ENCODE measurements at places on chromosomes 3 and 15.

DNA sequence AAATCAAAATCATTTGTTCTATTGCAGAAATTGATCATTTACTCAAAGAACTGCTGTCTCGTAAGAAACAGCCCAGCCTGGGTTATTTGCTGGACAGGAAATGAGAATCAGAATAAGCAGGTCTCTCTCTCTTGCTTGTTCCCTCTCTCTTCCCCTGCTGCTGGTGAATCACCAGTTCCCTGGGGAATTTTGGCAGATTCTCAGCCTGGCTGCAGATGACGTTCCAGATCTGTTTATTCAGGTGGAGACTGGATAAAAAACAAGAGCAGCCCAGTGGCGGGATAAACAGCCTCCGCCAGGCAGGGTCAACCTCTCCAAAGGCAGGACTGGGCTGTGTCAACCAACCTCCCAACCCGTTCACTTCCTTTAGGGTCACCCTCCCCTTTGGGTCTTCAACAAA, 72.1 kb downstream of the LRIG1 start:
- DNase-seq, result peak; percentile 89

- no peak for DNase-seq
Measured at GRCh38 chr3:132342610-132343009, 25.4 kb downstream of the ACP3 start.

- no peak for DNase-seq
Measured at GRCh38 chr3:153373606-153374005, 211.6 kb downstream of the RAP2B start.

DNA sequence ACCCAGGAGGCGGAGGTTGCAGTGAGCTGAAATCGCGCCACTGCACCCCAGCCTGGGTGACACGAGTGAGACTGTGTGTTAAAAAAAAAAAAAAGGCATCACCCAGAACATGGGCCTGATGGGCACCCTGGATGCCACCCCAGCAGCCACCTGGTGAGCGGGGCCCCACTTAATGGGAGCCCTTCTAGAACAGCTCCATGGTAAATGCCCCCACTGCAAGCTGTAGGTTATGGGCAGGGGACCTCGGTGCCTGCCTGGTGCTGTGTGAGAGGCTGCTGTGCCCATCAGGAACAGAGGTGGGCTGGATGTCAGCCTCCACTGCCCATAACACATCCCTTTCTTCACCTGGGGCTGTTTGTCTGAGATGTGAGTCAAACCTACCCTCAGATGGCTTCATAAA, 156.2 kb upstream of the MEF2A start:
- DNase-seq, result no peak

DNA sequence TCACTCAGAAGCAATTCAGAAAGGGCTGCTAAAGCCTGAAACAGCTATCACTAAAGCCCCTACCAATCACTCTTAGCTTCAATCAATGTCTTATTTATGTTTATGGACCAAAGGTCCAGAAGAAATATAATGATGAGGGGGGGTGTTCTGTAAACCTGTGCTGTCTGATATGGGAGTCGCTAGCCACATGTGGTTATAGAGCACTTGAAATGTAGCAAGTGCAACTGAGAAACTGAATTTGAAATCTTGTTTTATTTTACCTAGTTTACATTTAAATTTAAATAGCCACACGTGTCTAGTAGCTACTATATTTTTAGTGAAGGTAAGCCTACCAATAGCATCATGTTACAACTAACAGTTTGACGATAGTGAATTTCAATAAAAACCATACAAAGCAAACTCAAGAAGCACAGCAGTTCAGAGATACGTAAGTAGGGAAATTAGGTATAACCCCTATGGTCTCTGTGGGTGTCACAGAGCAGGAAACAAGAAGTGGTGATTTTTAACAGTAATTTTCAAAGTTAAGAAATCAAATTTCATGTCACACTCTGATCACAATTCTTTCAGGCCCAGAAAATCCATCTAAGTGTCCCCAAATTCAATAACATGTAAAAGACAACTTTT, 3.6 kb downstream of the POU1F1 start:
- DNase-seq, result no peak

GRCh38 chr3:26614006-26614685, 8.4 kb upstream of the LRRC3B start:
- DNase-seq, result no peak

- no peak for DNase-seq
Measured at GRCh38 chr15:99275061-99275460, 23.8 kb downstream of the LRRC28 start.

- no peak for DNase-seq
Measured at GRCh38 chr3:122100591-122101463, 45.7 kb downstream of the CD86 start.

- no peak for DNase-seq
Measured at GRCh38 chr15:52397118-52397517, 101.5 kb upstream of the MYO5C start.

- DNase-seq, result no peak
Measured at GRCh38 chr3:144287001-144287400, 315.4 kb downstream of the DIPK2A start.

DNA sequence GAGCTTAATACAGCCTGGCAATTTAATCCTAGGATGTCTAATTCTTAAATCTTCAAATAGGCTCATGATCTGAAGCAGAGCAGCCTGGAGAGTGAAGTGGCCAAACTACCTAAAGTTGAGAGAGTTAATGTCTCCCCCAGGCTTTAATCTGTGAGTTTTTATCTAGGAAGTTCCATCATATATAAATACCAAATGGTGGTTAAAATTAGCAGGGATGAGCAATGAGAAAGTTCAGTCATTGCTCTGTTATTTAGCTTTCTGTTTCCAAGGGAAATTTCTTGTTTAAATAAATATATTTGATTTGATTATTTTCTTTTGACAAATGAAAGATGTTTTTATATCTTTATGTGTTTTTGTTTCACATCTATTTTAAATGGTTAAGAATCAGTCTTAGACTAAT, 274.4 kb upstream of the UMPS start:
- DNase-seq, result no peak

DNA sequence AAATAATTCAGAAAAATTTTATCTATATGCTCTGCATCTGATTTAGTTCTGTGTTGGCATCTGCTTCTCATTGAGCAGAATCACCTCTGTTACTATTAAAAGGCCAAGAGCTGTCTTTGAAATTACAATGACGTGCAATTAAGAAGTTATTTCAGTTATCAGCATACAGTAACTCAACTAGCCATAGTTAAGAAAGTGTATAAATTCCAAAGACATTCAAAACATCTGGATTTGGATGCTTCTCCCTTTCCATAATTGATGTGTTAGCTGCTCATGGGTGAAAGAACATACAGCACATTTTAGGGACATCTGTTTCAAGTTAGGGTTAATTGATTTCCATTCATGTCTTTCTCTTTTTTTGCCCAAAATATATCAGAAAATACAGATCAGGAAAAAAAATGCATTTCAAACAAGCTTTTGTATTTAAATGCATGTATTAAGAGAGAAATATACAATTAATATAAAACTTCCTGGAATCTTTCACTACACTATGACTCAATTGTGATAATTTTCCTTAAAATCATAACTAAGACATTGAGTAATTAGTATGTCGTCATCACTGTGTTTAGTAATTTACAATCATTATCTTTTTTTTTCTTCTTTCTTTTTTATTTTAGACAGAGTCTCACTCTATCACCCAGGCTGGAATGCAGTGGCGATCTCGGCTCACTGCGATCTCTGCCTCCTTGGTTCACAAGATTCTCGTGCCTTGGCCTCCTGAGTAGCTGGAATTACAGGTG, 82.7 kb upstream of the MBNL1 start:
- no peak for DNase-seq

DNA sequence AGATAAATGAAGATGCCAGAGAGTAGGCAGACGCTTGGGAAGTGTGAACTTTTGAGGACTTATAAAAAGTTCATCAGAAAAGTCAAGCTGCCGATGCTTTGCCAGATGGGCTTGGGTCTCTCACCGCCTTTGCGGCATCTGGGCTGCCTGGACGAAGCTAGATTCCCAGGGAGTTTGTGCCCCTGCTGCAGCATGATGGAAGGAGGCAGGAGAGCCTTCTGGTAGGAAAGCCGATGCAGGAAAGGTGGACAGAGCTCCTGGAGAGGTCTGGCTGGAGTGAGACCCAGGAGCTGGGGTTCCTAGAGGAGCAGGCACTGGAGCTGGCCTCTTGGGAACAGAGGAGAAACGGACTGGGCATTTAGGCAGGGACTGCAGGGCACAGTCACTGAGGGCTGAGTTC, 51.9 kb upstream of the ATP2B2 start:
- no peak for DNase-seq

DNA sequence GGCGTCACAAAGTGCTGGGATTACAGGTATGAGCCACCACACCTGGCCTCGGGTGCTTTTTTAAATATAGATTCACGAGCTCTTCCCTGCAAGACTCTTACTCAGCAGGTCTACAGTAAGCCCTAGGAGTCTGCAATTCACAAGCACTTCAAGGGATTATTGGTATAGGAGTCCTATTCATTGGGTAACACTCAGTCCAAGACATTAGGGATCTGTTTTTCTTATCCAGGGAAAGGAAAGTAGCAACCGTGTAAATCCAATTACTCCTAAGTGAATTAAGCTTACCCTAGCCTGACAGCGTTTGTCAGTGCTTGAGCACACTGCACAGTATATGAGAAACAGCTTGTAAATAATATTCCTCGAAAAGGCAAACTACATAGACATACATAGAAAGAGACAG, 109.9 kb downstream of the SENP2 start:
- DNase-seq, result no peak

DNA sequence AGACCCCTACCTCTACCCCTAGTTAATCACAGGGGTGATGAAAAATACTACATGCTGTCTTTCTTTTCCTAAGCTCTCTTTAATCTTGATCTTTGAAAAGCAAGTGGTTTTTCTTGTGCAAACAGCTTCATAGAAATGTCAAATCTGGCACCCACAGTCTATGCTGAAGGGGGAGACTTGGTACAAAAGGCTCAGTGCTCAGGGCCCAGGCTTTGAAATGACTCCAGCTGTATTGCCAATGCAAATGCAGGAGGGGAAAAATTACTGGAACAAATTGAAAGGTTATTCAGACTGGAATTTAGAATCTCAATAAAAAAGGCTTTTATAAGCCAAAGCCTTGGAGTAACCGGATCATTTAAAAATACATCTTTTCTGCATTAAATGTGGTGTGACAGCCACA, 223.9 kb downstream of the LRTM1 start:
- DNase-seq, result no peak

- DNase-seq, result no peak
Measured at GRCh38 chr15:92304223-92304975, 89.3 kb upstream of the ST8SIA2 start.

GRCh38 chr3:172137287-172138192, 98.2 kb downstream of the FNDC3B start:
- no peak for DNase-seq

GRCh38 chr3:13268961-13269441, 151.1 kb downstream of the NUP210 start:
- DNase-seq, result no peak

DNA sequence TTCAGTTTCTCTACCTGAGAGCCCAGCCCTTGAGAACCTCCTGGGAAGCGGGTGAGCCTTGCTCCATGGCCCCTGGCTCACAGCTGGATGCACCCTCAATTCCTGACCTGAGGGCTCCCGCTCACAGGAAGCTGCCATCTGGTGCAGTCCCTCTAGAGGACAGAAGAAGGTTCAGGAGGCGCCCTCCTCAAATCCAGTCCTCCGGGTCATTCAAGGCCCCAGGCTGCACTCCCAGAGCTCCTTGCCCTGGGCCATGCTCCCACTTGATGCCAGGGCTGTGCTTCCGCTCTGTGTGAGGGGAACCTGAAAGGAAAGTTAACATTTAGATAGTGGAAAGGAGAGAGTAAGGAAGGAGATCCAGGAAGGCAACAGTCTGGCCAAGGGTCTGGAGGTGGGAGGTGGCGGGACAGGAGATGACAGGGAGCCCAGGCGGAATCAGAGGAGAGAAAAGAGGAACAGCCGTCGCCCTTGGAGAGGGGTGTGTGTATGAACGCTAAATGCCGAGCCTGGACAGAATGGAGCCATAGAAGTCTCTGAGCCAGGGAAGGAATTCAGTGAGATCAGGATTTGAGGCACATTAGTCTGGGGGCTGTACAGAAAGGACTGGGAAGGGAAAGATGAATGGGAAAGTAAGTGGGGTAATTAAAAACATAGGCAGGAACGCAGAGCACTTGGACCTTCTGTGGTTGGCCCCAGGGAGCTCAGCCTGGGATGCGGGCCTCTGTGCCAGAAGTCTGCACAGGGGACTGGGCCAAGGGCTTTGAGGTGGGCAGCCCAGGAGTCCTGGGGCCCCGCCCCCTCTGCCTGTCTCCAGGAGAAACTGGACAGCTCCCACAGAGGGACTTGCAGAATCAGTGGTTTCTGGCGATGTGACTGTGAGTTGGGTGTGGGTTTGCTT, 26.1 kb downstream of the TBC1D21 start:
- DNase-seq, result no peak

- DNase-seq, result no peak
Measured at GRCh38 chr3:14428087-14429033, 26.0 kb downstream of the SLC6A6 start.

GRCh38 chr3:11820531-11821041, 26.1 kb downstream of the TAMM41 start:
- no peak for DNase-seq

GRCh38 chr3:179606534-179607085, 2.0 kb downstream of the NDUFB5 start:
- no peak for DNase-seq

GRCh38 chr15:65986416-65986815, 117.1 kb downstream of the RAB11A start:
- no peak for DNase-seq

Data from T1000 (cell line).